ENCODE measurements at places on chromosomes 12 and 14. TPM values are rescaled to one million over a fixed set of nuclear protein-coding genes. Genes with fewer than 3 reads are reported as not detected.

RNF212B gene
- not detected for total RNA-seq

DERA gene
- total RNA-seq = 54.6 TPM

SERPINA4 gene
- not detected for total RNA-seq

DNA sequence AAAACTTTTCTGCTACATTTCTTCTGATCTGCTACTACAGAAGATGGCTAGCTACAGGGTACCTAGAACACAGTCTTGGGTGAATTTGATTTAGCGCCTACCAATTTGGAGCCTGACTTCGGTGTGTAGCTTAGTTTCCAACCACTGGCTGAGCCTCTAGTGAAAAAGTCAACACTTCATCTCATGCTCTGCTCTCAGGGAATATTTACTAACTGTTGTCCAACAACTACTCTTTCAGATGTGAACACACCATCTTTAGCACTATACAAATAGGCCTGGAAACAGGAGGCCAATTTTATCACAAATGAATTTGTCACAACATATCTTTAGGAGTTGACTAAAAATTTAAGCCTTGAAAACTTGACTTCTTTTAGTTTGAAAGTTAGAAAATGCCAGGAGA lies 167.9 kb downstream of the NELL2 start:
- DNase-seq = no peak

- no peak for DNase-seq
Measured at GRCh38 chr12:73277971-73278370, 1005.8 kb downstream of the TRHDE start.

GRCh38 chr12:71865166-71865713 lies 25.7 kb downstream of the TBC1D15 start:
- DNase-seq = peak; percentile 84

ACOT6 gene
- not detected for total RNA-seq

- DNase-seq = no peak
Measured at GRCh38 chr14:20971705-20972021, 16.4 kb downstream of the RNASE2 start.

TGFB3 gene
- 4.3 TPM for total RNA-seq

GRCh38 chr12:97404093-97404492 lies 58.5 kb upstream of the RMST start:
- DNase-seq = no peak

DNA sequence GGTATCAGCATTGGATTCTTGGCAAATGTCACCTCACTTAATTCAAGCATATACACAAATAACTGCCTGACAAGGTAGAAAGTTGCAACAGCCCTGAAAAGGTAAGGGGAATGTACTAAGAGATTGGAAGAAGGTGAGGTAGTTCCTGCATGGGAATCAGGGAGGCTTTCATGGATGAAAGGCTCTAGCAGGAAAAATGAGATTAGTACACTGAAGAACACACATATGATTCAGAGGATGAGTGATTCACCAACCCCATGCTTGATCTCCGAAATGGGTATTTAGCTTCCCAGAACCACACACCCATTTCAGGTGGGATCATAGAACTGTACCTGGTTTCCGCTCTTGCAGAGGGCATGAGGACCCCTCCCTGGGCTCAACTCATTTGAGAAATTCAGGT lies 65.8 kb downstream of the PAH start:
- DNase-seq = peak; percentile 5

DNA sequence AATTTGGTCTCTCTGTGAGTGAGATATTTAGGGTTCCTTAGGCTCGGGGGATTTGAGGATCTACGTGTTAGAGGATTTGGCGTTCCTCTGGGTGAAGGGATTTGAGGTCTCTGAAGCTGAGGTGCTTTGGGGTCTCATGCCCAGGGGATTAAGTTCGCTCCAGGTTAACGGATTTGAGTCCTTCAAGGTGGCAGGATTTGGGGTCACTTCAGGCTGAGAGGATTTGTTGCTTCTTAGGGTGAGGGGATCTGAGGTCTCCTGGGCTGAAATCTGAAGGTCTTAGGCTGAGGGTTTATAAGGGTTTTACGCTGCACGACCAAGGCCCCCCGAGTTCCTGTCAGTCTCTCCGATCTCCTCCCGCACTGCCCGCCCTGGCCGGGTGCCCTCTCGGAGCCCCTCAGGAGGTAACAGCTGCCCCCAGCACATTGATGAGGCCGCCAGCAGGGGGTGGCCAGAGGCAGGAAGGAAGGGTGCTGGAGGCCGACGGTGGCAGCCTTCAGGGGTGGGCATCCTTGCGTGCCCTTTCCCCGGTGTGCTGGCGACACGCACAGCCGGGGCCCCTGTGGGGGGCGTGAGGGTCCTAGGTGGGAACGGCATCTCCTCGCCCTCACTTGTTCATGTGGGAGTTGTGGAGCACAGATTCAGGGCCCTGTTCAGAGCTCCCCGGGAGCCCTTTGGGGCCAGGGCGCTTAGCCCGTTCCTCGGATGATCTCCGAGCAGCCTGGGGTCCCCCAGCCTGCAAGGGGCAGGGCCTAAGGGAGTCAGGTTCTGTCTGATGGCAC lies 14.3 kb downstream of the CEP170B start:
- DNase-seq = no peak

SOS2 gene
- 19.5 TPM for total RNA-seq

GRCh38 chr14:87908550-87908949 lies 84.4 kb downstream of the GALC start:
- DNase-seq = no peak

SLC38A1 gene
- total RNA-seq = 75.1 TPM

GRCh38 chr14:87084908-87085307 lies 908.1 kb downstream of the GALC start:
- DNase-seq = no peak

ZNF10 gene
- 5.8 TPM for total RNA-seq

IL22 gene
- total RNA-seq = not detected

DNA sequence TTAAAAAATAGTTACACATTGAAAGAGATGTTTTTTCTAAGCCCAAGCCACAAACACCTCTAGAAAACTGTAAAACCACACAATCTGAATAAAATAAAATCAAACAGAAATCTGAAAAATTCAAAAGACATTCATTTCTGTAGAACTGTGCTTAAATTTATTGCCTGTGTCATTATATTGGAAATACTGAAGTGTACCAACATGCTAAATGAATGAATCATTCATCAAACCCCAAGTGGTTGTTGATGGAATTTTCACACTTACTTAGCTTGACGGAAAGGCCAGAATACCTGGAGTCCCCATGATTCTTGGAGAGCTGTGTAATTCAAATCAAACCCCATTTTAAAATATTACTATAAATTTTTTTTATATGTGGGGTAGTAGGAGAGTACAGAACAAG lies 2.7 kb downstream of the KITLG start:
- peak; percentile 43 for DNase-seq

- DNase-seq = peak; percentile 43
Measured at GRCh38 chr12:1619587-1619986, 9.4 kb upstream of the WNT5B start.

DNA sequence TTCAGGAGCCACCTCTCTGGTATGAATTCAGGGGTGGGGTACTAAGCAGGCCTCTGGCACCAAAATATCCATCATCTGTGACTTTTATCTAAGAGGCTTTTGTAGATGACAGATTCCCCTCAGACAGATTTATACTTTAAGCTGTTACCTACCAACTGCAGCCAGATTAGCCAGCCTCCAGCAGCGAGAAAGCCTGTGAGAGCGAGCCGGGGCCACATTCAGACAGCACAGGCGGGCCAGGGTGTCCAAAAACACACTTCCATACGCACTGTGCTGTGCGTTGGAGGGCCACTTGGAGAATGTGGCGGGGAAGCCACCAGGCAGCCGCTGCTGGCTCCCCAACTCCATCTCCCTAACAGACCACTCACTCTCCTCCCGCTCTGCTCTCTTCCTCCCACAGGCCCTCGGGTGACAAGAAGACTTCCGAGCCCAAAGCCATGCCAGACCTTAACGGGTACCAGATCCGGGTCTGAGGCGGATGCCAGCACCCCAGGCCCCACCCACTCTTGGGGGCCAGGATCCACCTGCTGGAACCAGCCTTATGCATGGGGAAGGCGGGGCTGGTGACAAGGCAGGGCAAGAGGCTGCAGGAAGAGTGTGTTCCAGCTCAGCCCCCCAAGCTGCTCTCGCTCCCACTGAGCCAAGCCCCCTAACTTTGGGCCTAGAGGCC lies 17.4 kb downstream of the VASH1 start:
- no peak for DNase-seq

DNA sequence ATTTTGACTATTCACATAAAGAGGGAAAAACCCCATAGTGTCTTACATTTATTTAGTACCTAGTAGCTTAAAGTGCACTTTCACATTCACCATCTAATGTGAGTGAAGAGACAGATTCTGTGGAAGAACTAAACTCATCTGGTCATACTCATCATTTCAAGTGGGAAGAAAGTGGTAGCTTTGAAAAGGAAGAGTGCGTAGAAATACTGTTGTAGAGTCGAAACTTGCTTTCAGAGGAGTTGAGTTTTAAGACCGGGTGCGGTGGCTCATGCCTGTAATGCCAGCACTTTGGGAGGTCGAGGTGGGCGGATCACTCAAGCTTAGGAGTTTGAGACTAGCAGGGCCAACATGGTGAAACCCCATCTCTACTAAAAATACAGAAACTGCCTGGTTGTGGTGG lies 222.2 kb downstream of the ERC1 start:
- no peak for DNase-seq

DNA sequence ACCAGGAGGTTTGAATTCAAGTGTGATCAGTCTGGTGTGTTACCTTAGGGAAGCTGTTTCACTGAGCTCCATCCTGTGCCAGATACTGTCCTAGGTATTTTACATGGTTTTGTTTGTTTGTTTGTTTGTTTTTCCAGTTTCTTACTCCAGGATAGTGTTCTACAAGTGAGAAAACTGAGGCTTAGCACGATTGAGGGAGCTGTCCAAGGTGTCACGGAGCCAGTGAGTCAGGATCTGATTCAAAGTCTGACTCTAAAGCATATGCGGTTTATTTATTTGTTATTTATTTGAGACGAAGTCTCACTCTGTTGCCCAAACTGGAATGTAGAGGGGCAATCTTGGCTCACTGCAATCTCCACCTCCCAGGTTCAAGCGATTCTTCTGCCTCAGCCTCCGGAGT lies 79.7 kb upstream of the GNG2 start:
- DNase-seq = no peak

DNA sequence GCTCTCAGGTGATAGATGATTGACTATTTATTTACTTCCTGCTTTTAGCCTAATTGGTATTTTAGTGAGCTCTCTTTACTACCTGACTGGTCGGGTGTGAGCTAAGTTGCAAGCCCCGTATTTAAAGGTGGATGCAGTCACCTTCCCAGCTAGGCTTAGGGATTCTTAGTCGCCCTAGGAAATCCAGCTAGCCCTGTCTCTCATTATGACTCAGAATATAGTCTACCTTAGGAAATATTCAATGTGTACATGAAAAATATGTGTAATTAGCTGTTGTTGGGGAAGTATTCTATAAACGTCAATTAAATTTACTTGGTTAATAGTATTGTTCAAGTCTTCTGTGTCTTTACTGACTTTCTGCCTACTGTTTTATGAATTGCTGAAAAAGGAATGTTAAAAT lies 306.9 kb upstream of the DIO2 start:
- DNase-seq = no peak

GRCh38 chr14:74221741-74222140 lies 17.5 kb upstream of the VSX2 start:
- DNase-seq = no peak

DNA sequence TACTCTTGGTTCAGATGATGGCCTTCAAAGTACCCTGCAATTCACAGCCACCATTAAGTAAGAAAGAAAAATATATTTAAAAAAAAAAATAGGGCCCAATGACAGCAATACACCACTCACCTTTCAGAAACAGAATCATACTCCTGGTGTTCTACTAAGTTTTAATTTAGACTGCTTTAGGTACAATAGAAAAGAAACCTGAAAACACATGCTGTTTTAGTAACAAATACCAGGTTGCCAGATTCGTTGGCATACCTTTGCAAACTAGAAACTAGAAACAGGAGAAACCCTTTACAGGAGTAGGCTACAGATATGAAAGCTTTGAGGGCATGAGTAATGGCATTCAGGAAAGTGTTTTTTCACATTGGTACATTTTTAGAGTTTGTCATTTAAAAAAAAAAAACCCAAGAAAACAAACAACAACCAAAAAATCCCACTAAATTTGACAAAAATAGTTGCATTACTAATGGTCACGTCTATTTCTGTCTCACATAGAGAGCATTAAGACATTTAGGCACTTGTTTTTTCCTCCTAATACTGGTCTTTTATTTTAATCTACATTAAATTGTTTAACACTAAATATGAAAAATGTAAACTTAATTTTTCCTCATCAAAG lies 4.0 kb downstream of the SIX1 start:
- no peak for DNase-seq

CDCA4 gene
- 79.0 TPM for total RNA-seq

DNA sequence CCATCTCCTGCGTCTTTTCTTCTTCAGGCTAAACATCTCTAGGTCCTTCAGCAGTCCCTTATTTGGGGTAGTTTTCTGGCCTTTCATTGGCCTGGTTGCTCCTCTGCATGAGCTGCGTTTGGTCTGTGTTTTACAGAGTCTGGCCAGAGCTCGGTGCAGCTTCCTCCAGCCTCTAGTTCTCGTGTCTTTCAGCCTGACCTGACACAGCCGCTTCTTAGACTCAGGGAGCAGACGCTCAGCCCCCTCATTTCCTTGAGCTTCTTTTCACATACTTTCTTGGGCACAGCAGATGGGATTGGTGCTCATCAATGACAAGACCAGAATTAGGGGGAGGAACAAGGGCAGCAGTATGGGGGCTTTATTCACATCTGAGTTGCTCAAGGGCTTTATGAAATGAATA lies 13.6 kb upstream of the GSG1 start:
- DNase-seq = no peak

All from Daoy (cell line).